ENCODE measurements at places on chromosomes 13 and 19. TPM values are rescaled to one million over a fixed set of nuclear protein-coding genes. Genes with fewer than 3 reads are reported as not detected.

Gene ZFP36
- total RNA-seq, result 15.4 TPM

Gene SLAIN1
- 23.4 TPM for total RNA-seq

Gene ZNF730
- total RNA-seq, result 21.4 TPM

Gene PSG3
- total RNA-seq, result not detected

DNA sequence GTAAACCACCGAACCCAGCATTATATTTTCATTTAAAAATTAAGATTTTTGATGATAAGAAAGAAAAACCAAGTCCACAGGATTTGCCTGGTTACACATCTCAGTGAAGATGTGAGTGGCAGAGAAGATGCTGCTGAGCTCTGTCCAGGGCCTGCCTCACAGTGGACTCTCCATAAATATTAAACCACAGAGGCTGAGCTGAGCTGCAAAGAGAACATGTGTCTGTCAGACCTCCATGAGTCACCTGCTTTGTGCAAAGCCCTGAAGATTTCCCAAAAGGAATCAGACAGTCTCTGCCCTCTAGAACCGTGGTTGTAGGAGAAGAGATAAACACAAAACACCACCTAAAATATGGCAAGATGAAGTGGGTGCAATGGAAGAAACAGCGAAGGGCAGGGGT is 127.2 kb upstream of the TSC22D1 start:
- no peak for DNase-seq

GRCh38 chr19:4083677-4084546 is 17.2 kb upstream of the ZBTB7A start:
- peak; percentile 71 for DNase-seq

DNA sequence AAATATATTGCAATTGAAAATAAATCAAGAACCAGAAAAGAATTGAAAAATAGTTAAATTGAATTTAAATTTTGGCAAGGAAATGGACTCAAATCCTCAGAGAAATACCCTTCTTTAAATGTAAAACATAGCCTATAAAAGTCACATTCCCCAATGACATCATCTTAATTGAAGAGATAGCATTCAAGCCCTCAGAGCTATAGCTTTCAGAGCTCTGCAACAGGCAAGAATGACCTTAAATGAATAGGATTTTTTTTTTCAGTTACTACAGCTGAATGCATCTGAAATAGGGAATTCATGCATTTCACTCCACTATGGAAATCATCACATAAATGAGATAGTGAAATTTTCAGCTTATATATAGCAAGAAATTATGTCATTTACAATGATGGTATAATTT is 1049.0 kb downstream of the OLFM4 start:
- DNase-seq, result no peak

DNA sequence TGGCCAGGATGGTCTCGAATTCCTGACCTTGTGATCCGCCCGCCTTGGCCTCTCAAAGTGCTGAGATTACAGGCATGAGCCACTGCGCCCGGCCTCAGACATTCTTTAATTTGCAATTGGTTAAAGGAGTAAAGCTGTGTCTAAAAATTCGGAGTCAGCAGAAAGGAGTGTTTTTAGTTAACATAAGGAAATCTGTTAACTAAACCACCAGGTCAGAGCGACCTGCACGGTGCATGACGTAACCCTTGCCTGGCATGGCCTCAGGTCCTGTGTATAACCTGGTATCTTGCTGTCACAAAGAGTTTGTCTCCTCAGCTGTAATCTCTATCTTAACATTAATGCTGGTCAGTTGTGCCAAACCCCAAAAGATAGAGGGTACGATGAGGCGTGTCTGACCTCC is 9.5 kb upstream of the KLK12 start:
- DNase-seq, result no peak

DNA sequence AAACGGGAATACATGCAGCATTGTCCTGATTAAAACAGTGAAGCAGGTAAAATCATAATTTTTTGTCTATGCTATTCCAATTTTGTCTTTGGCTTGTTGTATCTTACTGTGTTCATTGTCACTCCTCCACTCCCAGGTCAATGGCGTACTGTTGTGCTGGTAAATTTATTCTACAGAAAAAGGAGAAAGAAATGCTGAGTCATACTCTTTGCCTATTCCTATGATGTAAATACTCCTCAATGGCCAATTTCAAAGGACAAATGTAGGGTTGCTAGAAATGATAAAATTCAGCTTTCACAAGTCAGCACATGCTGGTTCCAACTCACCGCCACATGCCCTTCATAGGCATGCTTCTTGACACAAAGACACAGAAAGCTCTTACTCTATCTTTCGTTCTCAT is 694.4 kb upstream of the PCDH20 start:
- no peak for DNase-seq

- DNase-seq, result no peak
Observed at GRCh38 chr13:79560954-79561353, 80.0 kb downstream of the NDFIP2 start.

- no peak for DNase-seq
Observed at GRCh38 chr19:18130523-18131242, 22.3 kb upstream of the PIK3R2 start.

- no peak for DNase-seq
Observed at GRCh38 chr13:112670864-112671263, 19.0 kb upstream of the ATP11A start.

GRCh38 chr13:27264181-27264580 is 6.4 kb upstream of the RASL11A start:
- no peak for DNase-seq

- no peak for DNase-seq
Observed at GRCh38 chr13:98013241-98013640, 59.8 kb downstream of the IPO5 start.

DNA sequence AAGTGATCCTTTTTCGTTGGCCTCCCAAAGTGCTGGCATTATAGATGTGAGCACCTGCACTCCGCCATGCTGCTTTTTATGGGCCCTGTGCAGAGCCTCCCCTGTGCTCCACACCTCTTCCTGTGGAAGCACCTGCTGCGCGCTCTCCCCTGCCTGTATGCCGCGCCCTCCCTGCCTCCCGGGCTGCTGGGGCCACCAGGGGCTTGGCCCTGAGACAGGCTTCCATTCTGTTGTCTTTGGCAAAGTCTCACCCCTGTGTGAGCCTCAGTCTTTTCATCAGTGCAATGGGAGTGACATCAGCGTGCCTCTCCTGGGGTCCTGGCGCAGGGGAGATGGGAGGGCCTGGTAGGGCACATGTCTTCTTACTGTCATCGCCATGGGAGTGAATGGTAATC is 1.3 kb downstream of the FAM174C start:
- DNase-seq, result no peak

All from H9 (cell line).